ENCODE measurements at places on chromosomes 7 and 10. TPM values are rescaled to one million over a fixed set of nuclear protein-coding genes. Genes with fewer than 3 reads are reported as not detected.

GRCh38 chr10:103799341-103799740 lies 56.0 kb downstream of the SH3PXD2A start:
- no peaks in the 10 kb centered on the region for H3K27me3 ChIP-seq
- no peak overlapping the region for H3K27ac ChIP-seq
- H3K4me1 ChIP-seq = peaks cover 12% of the 10 kb centered on the region
- DNase-seq = no peak
- no peak overlapping the region for H3K4me3 ChIP-seq

- no peak for DNase-seq
- peaks cover 16% of the 10 kb centered on the region for H3K27me3 ChIP-seq
- peaks cover 15% of the 10 kb centered on the region for H3K4me1 ChIP-seq
Observed at GRCh38 chr7:449324-450019, 70.2 kb downstream of the PDGFA start.

TMEM213 gene
- not detected for total RNA-seq

PHYHIPL gene
- total RNA-seq = 2.1 TPM

PARP12 gene
- 7.8 TPM for total RNA-seq

ZNF365 gene
- total RNA-seq = 0.35 TPM

LRMDA gene
- total RNA-seq = not detected

Data from GM23338 (cell line).